ENCODE measurements at places on chromosomes 7 and 10.
A peak's percentile ranks its signal among the peaks of the same experiment; 100 is the strongest.

DNA sequence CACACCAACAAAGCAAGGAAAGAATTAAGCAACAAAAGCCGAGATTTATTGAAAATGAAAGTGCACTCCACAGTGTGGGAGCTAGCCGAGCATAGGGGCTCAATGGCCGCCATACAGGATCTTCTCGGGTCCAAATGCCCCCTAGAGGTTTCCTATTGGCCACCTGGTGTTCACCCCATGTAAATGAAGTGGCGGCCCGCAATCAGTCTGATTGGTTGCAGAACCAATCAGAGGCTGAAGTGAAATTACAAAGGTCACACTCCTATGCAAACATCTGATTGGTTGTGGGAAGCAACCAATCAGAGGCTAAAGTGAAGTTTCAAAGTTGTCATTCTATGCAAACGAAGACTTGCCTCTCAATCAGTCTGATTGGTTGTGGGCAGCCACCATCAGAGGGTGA, 61.8 kb upstream of the SLC35B4 start:
- DNase-seq, result no peak

- DNase-seq, result no peak
These were observed 177.6 kb downstream of the GNAI1 start for GRCh38 chr7:80312139-80312661.

DNA sequence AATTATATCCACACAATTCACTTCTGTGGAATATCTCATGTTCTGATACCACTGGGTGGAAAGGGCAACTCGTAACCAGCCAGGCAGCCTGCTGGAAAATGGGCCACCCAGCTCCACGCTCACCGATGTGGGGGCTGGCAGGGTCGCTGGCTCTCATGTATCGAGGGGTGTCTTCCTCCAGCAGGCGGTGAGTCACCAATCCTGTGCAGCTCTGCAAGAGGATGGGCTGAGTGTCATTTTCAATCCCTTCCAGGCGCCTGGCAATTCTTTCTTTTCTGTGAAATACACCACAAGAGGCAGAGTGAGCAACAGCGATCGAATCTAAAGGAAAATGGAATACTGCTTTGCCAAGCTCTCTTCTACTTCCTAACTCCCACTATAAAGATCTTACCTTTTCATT, 80.1 kb downstream of the SVIL start:
- no peak for DNase-seq

- peak; percentile 4 for DNase-seq
These were observed 8.8 kb upstream of the ZMIZ1 start for GRCh38 chr10:79059859-79060379.

DNA sequence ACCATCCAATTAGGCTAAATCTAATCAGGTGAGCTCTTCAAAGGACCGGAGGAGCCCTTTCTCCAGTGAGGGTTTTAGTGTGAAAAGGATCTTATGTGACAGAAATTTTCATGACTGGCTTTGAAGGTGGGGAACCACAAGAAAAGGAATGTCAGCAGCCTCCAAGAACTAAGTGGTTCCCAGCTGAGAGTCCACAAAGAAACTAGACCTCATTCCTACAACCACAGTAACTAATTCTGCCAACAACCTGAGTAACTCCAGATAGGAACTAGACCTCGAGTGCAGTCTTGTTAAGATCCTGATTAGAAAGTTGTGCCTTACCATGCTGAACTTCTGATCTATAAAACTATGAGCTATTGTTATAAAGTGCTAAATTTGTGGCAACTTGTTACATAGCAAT, 51.3 kb downstream of the PCLO start:
- no peak for DNase-seq

GRCh38 chr7:47602272-47603004, 20.5 kb upstream of the TNS3 start:
- no peak for DNase-seq

- no peak for DNase-seq
These were observed 18.1 kb downstream of the HACD1 start for GRCh38 chr10:17599089-17599488.

- DNase-seq, result no peak
These were observed 123.1 kb downstream of the DKK1 start for GRCh38 chr10:52437205-52437646.

DNA sequence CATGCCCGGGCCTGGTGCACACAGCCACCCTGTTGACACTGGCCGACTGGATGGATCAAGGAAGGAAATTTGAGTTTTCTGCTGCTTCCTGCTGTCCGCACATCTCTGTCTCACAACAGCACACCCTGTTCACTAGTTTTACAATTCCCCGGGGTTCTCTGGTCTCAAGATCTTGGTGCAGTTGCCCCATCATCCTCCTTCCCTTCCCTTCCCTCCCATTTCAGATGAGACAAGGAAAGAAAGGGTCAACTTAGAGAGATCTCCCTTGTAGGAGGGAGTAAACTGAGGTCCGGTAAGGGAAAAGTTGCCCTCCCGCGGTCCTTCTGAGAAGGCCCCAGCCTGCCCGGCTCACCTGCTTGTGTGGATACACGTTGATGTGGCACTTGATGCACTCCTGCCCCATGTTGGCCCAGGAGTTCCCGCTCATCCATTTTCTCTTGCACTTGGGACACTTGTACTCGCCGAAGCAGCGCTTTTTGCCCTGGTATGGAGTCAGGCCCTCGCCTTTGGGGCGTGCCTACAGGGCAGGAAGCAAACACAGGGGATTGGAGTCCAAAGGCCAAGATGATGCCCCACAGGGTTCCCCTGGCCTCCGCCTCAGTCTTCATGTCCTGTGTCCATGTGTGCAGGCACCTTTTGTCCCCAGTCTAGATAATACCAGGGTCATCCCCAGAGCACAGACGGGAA, 46.8 kb downstream of the PPIF start:
- no peak for DNase-seq

DNA sequence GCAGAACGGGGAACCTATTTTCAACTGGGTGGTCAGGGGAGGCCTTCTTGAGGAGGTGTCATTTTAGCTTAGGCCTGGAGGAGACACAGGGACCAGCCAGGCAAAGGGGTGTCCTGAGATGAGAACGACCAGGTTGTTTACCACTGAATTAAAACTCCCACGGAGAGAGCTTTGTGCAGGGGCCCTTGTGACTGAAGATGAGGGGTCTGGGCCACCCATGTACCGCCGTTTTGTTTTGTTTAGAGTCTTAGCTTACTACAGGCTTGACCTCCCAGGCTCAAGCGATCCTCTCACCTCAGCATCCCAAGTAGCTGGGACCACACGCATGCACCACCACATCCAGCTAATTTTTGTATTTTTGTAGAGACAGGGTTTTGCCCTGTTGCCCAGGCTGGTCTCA, 80.4 kb downstream of the FAM171A1 start:
- no peak for DNase-seq

- DNase-seq, result no peak
These were observed 2.4 kb downstream of the UROS start for GRCh38 chr10:125820701-125821100.

DNA sequence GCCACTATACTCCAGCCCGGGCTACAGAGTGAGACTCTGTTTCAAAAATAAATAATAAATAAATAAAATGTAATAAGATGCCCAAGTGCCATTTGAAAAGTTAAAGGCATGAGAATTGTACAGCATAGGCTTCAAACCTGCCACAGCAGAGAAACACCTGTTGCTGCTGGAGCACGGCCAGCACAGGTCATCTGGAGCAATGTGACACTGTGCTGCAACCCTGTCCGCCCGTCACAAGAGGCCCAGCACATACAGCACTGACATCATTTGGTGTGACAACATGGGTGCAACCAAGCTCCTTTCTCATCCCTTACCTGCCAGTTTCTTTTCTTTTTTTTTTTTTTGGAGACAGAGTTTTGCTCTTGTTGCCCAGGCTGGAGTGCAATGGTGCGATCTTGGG, 1.3 kb downstream of the RFC2 start:
- DNase-seq, result no peak

DNA sequence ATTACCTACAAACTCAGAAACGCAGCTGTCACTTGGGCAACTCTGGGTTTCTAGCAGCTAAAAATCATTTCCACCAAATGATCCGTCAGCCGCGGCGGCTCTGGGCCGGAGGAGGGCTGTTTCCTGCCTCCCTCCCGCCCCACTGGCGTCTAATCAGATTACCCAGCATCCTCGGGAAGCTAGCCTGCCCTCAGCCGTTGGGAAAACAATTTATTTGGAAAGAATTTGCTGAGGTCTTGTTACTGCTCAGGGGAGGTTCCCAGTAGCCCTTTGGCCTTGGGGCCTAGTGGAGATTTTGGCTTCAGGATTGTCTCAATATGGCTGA, 65.0 kb upstream of the ADGRA1 start:
- no peak for DNase-seq

- DNase-seq, result no peak
These were observed 62.5 kb downstream of the MCU start for GRCh38 chr10:72754275-72755032.
